ENCODE measurements at places on chromosomes 16 and 17.

DNA sequence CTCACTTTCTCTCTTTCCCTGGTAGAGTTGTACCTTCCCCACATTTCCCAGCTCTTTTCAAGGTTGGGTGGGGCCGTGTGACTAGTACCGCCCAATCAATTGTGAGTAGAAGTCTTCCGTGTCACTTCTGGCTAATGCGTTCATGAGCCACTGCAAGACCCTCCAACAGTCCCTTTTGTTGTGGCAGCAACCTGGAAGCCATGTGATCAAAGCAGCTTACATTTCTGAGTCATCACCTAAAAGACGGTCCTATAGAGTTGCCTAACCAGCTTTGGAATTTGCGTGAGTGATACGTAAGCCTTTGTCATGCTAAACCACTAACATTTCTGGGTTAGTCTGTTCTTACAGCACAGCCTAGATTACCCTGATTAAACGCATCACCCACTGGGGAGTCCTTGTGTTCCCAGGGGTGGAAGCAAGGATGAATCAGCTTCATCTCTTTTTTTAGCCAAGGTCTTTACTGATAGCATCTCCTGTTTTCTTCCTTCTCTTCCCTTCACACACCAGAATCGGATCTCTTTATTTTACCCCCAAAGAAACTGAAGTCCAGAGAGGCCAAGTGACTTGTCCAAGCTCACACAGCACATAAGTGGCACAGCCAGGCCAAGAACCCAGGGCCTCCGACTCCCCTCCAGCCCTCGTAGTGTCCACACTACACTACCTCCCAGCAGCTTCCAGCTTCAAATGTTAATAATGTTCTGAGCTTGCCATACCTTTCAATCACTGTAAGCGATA is 366.3 kb upstream of the XYLT1 start:
- H3K27ac ChIP-seq, result no peak overlapping the region
- DNase-seq, result no peak
- H3K4me1 ChIP-seq, result no peaks in the 10 kb centered on the region
- H3K27me3 ChIP-seq, result no peaks in the 10 kb centered on the region
- no peaks in the 10 kb centered on the region for H3K36me3 ChIP-seq
- no peak overlapping the region for H3K4me3 ChIP-seq

DNA sequence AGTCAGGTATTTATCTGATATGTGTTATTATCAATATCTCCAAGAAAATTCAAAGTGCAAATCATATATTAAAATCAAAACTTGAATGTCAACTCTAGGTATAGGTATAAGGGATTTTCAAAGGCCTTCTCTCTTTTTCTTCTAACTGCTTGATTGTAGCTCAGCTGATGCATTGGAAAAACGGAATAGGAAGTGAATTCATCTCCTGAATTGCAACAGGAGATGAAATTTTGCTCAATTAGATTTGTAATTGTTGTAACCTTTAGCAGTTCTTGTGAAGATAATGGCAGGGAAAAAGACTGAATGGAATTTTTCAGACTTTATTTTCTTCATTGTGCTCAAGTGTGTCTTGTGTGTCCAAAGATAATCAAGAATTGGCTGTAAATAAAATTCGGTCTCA is 190.2 kb upstream of the KCNJ16 start:
- no peak for DNase-seq
- no peak overlapping the region for H3K4me3 ChIP-seq
- H3K27me3 ChIP-seq, result no peaks in the 10 kb centered on the region
- no peaks in the 10 kb centered on the region for H3K4me1 ChIP-seq

DNA sequence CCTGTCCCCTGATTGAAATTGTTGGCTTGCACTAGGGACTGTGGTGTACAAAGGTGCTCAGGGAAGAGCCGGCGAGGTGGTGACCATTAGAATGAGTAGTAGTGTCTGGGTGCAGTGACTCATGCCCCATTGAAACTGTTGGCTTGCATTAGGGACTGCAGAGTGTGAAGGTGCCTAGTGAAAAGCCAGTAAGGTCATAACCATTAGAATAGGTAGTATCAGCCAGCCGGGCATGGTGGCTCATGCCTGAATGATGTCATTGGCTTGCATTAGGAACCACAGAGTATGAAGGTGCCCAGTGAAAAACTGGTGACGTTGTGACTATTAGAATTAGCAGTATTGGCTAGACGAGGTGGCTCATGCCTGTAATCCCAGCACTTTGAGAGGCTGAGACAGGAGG is 78.9 kb downstream of the ABCC6 start:
- no peak overlapping the region for H3K27ac ChIP-seq
- H3K36me3 ChIP-seq, result peaks cover 49% of the 10 kb centered on the region
- H3K4me1 ChIP-seq, result no peaks in the 10 kb centered on the region
- no peak overlapping the region for H3K4me3 ChIP-seq
- DNase-seq, result no peak

GRCh38 chr16:89332902-89333245 is 115.4 kb downstream of the ZNF778 start:
- peaks cover 29% of the 10 kb centered on the region for H3K4me1 ChIP-seq
- no peak overlapping the region for H3K4me3 ChIP-seq
- no peak for DNase-seq
- H3K36me3 ChIP-seq, result no peaks in the 10 kb centered on the region
- H3K27ac ChIP-seq, result no peak overlapping the region
- H3K27me3 ChIP-seq, result no peaks in the 10 kb centered on the region

- H3K27ac ChIP-seq, result no peak overlapping the region
- H3K27me3 ChIP-seq, result no peaks in the 10 kb centered on the region
- no peaks in the 10 kb centered on the region for H3K36me3 ChIP-seq
- no peak for DNase-seq
These were observed 30.7 kb upstream of the RPTOR start for GRCh38 chr17:80513892-80514291.

DNA sequence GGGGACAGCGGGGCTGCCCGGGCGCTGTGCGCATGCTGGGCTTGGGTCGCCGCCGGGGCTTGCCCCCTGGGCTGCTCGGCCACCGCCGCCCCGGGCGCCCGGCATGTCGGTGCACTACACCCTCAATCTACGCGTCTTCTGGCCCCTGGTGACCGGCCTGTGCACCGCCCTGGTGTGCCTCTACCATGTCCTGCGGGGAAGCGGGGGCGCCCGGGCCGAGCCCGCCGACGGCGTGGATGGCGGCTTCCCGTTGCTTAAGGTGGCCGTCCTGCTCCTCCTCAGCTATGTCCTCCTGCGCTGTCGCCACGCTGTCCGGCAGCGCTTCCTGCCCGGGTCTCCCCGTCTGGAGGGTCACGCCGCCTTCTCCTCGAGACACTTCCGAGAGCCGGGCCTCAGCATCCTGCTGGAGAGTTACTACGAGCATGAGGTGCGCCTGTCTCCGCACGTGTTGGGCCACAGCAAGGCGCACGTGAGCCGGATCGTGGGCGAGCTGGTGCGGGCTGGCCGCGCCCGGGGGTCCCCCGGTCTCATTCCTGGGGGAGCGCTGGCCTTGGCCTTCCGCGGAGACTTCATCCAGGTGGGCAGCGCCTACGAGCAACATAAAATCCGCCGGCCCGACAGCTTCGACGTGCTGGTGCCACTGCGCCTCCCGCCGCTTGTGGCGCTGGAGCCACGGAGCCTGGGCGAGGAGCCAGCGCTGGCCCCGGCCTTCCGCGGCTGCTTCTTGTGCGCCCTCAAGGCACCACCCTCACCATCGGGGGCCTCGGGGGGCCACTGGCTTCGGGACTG is 789 bp downstream of the ITPRIPL2 start:
- no peak overlapping the region for H3K27ac ChIP-seq
- no peak overlapping the region for H3K4me3 ChIP-seq
- H3K27me3 ChIP-seq, result peaks cover 6% of the 10 kb centered on the region
- no peak for DNase-seq
- H3K36me3 ChIP-seq, result no peaks in the 10 kb centered on the region

- no peak for DNase-seq
- no peaks in the 10 kb centered on the region for H3K27me3 ChIP-seq
- H3K4me3 ChIP-seq, result no peak overlapping the region
- H3K36me3 ChIP-seq, result no peaks in the 10 kb centered on the region
- no peak overlapping the region for H3K27ac ChIP-seq
These were observed 2.2 kb upstream of the KRTAP4-1 start for GRCh38 chr17:41186872-41187271.

GRCh38 chr16:52816993-52817392 is 235.7 kb downstream of the CHD9NB start:
- no peaks in the 10 kb centered on the region for H3K36me3 ChIP-seq
- no peak overlapping the region for H3K27ac ChIP-seq
- no peaks in the 10 kb centered on the region for H3K27me3 ChIP-seq
- no peak overlapping the region for H3K4me3 ChIP-seq

GRCh38 chr17:5780476-5780875 is 196.2 kb upstream of the NLRP1 start:
- no peak for DNase-seq
- H3K27me3 ChIP-seq, result no peaks in the 10 kb centered on the region
- no peaks in the 10 kb centered on the region for H3K4me1 ChIP-seq

DNA sequence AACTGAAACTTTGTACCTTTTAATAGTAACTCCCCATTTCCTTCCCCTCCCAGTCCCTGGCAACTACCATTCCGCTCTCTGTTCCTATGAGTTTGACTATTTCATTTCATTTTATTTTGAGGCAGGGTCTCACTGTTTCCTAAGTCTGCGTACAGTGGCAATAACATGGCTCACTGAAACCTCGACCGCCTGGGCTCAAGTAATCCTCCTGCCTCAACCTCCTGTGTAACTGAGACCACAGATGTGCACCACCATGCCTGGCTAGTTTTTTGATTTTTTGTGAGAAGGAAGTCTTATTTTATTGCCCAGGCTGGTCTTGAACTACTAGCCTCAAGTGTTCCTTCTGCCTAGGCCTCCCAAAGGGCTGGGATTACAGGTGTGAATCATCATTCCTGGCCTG is 808.1 kb downstream of the CDH11 start:
- H3K27ac ChIP-seq, result no peak overlapping the region
- no peaks in the 10 kb centered on the region for H3K36me3 ChIP-seq
- no peak for DNase-seq
- no peaks in the 10 kb centered on the region for H3K27me3 ChIP-seq

DNA sequence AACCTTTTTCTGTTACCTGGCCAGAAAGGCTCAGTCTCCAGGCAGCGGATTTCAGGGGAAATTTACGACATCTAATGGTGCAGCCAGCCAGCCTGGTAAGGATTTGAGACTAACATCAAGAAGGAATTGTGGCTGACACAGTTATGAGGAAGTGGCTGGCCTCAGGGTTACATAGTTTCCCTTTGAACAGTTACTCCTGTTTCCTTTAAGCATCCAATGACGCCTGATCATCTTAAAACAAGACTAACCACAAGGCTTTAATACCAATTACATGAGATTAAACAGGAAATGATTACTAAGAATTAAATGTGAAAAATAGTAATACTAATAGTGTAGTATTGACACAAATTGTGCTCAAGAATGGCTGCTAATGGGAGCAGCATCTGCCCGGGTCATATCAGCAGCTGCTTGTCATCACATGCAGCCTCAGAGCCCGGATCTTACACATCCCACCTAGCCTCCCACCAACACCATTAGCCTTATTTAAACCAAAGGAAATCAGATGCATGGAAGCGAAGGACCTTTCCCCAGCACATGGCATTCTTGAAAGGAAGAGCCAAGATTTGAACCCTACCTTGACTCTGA is 431.8 kb downstream of the PMP22 start:
- no peak overlapping the region for H3K4me3 ChIP-seq
- H3K27me3 ChIP-seq, result peaks cover 4% of the 10 kb centered on the region
- H3K4me1 ChIP-seq, result no peaks in the 10 kb centered on the region
- H3K36me3 ChIP-seq, result no peaks in the 10 kb centered on the region
- no peak overlapping the region for H3K27ac ChIP-seq

- H3K27me3 ChIP-seq, result no peaks in the 10 kb centered on the region
- H3K4me1 ChIP-seq, result no peaks in the 10 kb centered on the region
- H3K36me3 ChIP-seq, result no peaks in the 10 kb centered on the region
- H3K27ac ChIP-seq, result no peak overlapping the region
These were observed 163.9 kb downstream of the ZFHX3 start for GRCh38 chr16:72884037-72884436.

- H3K4me1 ChIP-seq, result no peaks in the 10 kb centered on the region
- no peaks in the 10 kb centered on the region for H3K27me3 ChIP-seq
- no peak for DNase-seq
- no peak overlapping the region for H3K4me3 ChIP-seq
These were observed 66.2 kb downstream of the MYH13 start for GRCh38 chr17:10306585-10306984.

DNA sequence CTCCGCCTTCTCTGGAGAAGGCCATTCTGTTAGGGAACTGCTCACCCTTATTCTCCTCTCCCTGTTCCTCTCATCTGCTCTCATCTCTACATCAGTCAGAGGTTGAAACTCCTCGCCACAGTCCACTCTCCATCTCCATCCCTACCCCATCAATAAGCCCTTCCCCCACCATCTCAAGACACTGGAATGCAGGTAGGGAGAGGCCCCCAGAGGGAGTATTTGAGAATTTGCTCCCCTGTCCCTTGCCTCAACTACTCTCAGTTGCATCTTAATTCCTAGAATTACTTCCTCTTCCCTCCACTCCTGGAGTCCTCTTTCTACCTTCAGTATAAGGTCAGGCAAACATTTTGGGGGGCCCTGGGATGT is 2.0 kb upstream of the AATF start:
- H3K4me1 ChIP-seq, result peaks cover 32% of the 10 kb centered on the region
- no peak overlapping the region for H3K27ac ChIP-seq

DNA sequence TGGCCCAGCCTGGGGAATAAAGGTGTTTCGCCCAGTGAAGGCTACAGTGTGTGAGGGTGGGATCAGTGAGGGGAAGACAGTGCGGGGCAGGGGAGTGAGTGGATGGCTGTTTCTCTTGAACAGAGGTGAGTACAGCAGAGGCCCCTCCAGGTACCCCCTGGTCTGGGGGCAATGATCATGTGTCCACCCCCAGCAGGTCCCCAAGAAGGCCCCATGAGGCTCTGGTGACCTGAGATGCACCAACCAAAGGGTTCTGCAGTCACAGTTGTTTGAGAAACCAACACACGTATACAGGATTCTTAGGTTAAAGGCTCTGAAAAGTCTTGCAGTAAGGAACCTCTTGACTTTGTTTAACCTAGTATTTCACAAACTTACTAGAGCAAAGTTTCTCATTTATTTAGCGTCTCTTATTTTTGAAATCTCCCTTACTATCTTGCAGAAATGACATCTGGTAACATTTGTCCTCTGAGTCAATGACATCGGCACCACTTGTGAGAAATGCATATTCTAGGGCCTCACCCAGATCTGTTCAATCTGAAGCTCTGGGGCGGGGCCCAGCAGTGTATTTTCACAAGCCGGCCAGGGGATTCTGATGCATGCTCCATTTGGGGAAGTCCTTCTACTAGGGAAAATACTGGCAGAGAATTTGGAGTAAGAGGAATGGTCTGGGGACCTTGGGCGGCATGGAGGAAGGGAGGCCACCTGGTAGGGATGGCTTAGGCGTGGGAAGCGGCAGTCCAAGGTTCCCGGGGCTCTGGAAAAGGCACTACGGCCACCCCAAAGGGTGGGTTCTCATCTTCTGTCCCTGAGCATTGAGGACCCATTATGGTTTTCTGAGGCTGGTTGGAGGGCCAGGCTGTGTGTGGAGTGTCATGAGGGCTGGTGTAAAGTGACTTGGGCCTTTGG is 217.3 kb downstream of the NTN1 start:
- peak overlapping the region; percentile 51 for H3K4me3 ChIP-seq
- peaks cover 18% of the 10 kb centered on the region for H3K4me1 ChIP-seq
- H3K36me3 ChIP-seq, result no peaks in the 10 kb centered on the region
- no peak overlapping the region for H3K27ac ChIP-seq
- no peaks in the 10 kb centered on the region for H3K27me3 ChIP-seq
- no peak for DNase-seq

Measured in effector memory CD4-positive, alpha-beta T cell (primary cell).